ENCODE measurements at places on chromosomes 7 and 10.

- no peak for DNase-seq
These were observed 197.3 kb downstream of the MACC1 start for GRCh38 chr7:20019757-20020432.

DNA sequence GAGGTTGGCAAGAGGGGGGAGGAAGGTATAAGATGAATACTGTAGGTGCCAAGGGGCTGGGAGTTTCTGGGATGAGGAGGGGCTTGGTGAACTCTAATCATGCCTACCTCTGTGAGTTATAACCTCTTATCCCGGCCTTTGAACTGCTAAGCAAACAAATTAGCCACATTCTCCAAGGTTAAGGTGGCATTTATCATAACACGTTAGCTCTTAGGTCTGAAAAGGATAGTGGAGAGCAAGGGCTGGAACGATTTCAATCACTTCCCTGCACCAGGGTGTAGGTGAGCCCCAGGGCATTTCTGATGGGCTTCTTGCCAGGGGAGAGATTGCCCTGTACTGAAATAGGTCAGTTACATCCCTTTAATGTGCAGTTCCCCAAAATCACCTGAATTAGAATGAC, 28.6 kb upstream of the DMBT1 start:
- no peak for DNase-seq

DNA sequence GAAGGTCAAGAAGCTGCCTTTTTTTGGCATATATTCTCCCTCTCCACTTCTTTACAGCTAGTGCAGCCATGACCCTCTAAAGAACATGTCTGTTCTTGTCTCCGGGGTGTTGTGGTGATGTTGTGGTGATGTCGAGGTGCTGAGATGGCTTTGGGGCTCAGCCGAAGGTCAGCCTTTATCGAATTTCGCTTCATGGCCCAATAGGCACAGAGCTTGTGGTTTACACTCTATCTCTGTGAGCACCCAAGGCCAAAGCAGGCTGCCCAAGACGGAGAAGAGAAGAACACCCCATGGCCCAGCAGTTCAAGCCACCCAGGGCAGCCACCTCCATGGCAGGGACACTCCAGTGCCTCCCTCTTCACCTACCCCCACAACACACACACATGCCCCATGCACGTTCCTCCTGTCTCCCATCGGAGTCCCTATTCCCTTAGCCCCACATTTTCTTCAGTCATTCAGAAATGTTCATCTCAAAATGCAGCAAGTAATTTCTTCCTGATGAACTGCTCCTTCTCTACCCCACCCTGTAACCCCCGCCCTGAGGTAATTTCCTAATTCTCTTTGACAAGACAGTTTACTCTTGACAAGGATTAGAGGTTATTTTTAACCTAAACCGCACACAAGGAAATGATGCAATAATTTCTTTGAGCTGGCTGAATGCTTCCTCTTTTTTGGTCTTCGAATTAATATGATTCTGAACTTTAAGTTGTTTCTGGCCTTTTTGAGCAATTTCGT, 18.6 kb upstream of the ADRB1 start:
- no peak for DNase-seq

- no peak for DNase-seq
These were observed at the start of gene NPTX2 for GRCh38 chr7:98617051-98617959. TSS of gene NPTX2 (plus strand) at chr7:98617285. CDS start at chr7:98617462, 177 bp downstream.

- DNase-seq, result no peak
These were observed 48.5 kb downstream of the ANLN start for GRCh38 chr7:36438211-36438610.

GRCh38 chr10:107164992-107165391, 486 bp upstream of the SORCS1 start:
- no peak for DNase-seq

- DNase-seq, result no peak
These were observed 417.2 kb upstream of the C7orf33 start for GRCh38 chr7:148173369-148173768.

- no peak for DNase-seq
These were observed 32.7 kb downstream of the PRKAG2 start for GRCh38 chr7:151844071-151844824.

DNA sequence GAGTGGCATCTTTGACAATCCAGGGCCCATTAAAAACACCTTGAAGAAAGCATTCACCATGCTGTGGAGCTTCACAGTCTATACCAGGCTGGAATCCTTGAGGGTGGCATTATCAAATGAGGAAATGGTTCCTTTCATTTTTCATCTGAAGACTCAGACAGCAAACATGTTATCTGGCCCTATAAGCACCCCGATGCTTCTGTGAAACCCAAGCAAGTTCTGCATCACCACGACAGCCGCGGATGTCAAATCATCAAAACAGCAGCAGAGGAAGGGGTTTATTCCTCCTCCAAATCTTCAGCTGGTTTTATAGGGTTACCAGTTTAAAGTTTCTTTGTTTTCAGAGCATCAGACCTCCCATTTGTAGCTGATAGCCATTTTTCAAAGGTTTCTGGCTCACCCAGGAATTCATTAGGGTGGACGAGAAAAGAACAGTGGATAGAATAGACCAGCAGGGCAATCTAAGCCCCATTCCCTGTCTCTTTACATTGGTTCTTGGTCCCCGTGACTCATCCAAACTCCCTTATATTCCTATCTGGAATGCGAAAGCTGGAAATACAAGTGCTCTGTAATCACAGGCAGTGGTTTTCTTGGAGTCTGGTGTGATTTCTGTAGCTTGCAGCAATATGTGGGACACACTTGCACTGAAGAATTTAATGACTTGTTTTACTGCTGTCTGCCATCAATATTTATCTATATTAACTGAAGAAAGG, 217.9 kb downstream of the SKAP2 start:
- no peak for DNase-seq

All from stimulated activated CD8-positive, alpha-beta memory T cell treated with anti-CD3 and anti-CD28 coated beads, Interleukin-7, amount 100 ng/mL, for 4 hours (primary cell).